Activated T-helper 2 cell treated with anti-CD3 and anti-CD28 coated beads, Interferon-gamma antibody, Interleukin-2, Interleukin-4, amounts not matched to agents 10 μg/mL and 5 μg/mL and 100 μg/mL, durations not matched to agents 14 hours and 24 hours and 36 hours (primary cell): ENCODE measurements at places on chromosomes 16 and 17. TPM values are rescaled to one million over a fixed set of nuclear protein-coding genes. Genes with fewer than 3 reads are reported as not detected.

- peak overlapping the region; percentile 74 for H3K4me3 ChIP-seq
- DNase-seq, result no peak
- peaks cover 13% of the 10 kb centered on the region for H3K4me1 ChIP-seq
Observed at GRCh38 chr16:89219365-89219764, 1.9 kb downstream of the ZNF778 start.

- H3K27me3 ChIP-seq, result peaks cover 25% of the 10 kb centered on the region
- H3K36me3 ChIP-seq, result no peaks in the 10 kb centered on the region
- no peaks in the 10 kb centered on the region for H3K4me1 ChIP-seq
- peak; percentile 24 for DNase-seq
Observed at GRCh38 chr17:74176546-74177001, 26.9 kb upstream of the RPL38 start.

DNA sequence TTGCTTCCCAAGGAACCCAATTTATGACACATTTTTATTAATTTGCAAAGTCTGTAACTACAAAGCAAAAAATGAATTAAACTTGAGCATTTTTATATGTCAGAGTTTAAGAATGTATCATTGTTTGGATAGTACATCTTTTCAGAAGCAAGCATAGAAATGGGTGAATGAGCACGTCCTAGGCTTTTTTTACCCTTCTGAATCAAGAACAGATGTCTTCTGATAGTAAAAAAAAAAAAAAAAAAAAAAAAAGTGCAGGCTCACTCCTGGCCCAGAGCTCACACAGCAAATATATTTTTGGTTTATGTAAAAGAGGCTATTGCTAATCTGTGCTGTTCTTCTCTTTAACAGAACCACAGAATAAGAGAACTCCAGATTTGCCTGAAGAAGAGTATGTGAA, 6.3 kb downstream of the TERF2IP start:
- no peaks in the 10 kb centered on the region for H3K27me3 ChIP-seq
- H3K4me3 ChIP-seq, result no peak overlapping the region
- H3K27ac ChIP-seq, result peak overlapping the region; percentile 11
- peaks cover 34% of the 10 kb centered on the region for H3K4me1 ChIP-seq
- DNase-seq, result no peak

Gene HIC1
- total RNA-seq, result 42.6 and 43.5 TPM in 2 replicates

DNA sequence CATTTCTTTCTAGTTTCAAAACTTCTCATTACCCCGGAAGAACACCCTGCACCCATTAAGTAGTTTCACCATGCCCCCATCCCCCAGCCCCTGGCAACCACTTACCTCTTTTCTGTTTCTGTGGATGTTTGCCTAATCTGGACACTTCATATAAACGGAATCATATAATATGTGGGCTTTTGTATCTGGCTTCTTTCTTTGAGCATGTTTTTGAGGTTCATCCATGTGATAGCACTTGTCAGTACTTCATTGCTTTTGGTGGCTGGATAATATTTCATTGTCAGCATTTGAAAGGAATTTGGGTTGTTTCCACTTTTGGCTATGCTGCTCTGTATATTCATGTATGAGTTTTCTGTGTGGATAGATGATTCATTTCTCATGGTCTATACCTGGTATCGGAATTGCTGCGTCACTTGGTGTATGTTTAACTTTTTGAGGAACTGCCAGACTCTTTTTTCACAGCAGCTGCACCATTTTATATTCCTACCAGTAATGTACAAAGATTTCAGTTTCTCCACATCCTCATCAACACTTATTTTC, 30.0 kb upstream of the SLC5A10 start:
- H3K4me3 ChIP-seq, result peak overlapping the region; percentile 63
- H3K27ac ChIP-seq, result peak overlapping the region; percentile 89
- H3K36me3 ChIP-seq, result peaks cover 46% of the 10 kb centered on the region
- peaks cover 54% of the 10 kb centered on the region for H3K4me1 ChIP-seq

- peaks cover 4% of the 10 kb centered on the region for H3K36me3 ChIP-seq
- H3K27ac ChIP-seq, result no peak overlapping the region
- H3K4me1 ChIP-seq, result no peaks in the 10 kb centered on the region
- H3K4me3 ChIP-seq, result no peak overlapping the region
- H3K27me3 ChIP-seq, result no peaks in the 10 kb centered on the region
Observed at GRCh38 chr16:8718851-8719680, 44.6 kb downstream of the ABAT start.

Gene HBA2
- total RNA-seq, result 0.32 TPM in 1 of 2 replicates, not detected in the other

Gene LRRC36
- total RNA-seq, result 0.60 and 0.89 TPM in 2 replicates

GRCh38 chr17:10612957-10613744, 44.0 kb downstream of the MYH3 start:
- no peaks in the 10 kb centered on the region for H3K4me1 ChIP-seq
- H3K36me3 ChIP-seq, result no peaks in the 10 kb centered on the region
- H3K27me3 ChIP-seq, result no peaks in the 10 kb centered on the region

GRCh38 chr16:78844682-78845081, 745.2 kb downstream of the WWOX start:
- H3K4me3 ChIP-seq, result no peak overlapping the region
- no peak overlapping the region for H3K27ac ChIP-seq
- DNase-seq, result no peak

DNA sequence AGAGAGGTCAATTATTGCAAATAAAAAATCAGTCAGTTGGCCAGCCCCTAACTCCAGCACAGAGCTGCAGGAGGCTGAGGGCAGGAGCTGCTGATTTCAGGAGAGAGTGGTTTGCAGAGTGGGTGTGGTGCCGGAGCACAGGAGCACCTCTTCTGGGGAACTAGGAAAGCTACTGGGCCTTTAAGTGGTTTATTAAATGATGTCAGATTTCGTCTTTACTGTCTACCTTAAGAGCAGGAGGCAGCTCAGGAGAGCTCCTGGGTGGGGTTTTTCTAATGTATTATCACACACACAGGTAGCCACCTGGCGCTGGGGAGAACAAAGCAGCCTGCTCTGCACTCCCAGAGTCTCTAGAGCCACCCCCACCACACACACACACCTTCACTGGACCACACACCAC, 11.5 kb upstream of the HAS3 start:
- peaks cover 4% of the 10 kb centered on the region for H3K27me3 ChIP-seq
- H3K4me3 ChIP-seq, result no peak overlapping the region
- no peaks in the 10 kb centered on the region for H3K36me3 ChIP-seq

DNA sequence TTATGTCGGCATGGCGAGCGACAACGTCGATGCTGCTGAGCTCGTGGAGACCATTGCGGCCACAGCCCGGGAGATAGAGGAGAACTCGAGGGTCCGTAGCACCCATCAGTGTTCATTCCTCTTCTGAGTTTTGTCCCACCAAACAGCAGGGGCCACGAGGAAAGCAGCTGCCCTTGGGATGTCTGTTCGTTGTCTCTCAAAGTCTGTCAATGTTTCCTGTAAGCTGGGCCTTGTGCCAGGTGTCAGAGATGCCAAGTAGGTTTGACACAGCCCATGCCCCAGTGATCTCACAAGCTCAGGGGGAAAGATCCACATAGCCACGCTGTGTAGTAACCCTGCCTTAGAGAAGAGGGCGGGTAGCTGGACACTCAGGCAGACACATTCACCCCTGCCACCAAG, 22.6 kb downstream of the NTAN1 start:
- H3K36me3 ChIP-seq, result peaks cover 66% of the 10 kb centered on the region
- no peak overlapping the region for H3K4me3 ChIP-seq
- no peak overlapping the region for H3K27ac ChIP-seq
- no peak for DNase-seq
- peaks cover 4% of the 10 kb centered on the region for H3K4me1 ChIP-seq

GRCh38 chr17:2789700-2790099, 6.5 kb upstream of the RAP1GAP2 start:
- H3K36me3 ChIP-seq, result no peaks in the 10 kb centered on the region
- no peak for DNase-seq
- peaks cover 40% of the 10 kb centered on the region for H3K4me1 ChIP-seq

DNA sequence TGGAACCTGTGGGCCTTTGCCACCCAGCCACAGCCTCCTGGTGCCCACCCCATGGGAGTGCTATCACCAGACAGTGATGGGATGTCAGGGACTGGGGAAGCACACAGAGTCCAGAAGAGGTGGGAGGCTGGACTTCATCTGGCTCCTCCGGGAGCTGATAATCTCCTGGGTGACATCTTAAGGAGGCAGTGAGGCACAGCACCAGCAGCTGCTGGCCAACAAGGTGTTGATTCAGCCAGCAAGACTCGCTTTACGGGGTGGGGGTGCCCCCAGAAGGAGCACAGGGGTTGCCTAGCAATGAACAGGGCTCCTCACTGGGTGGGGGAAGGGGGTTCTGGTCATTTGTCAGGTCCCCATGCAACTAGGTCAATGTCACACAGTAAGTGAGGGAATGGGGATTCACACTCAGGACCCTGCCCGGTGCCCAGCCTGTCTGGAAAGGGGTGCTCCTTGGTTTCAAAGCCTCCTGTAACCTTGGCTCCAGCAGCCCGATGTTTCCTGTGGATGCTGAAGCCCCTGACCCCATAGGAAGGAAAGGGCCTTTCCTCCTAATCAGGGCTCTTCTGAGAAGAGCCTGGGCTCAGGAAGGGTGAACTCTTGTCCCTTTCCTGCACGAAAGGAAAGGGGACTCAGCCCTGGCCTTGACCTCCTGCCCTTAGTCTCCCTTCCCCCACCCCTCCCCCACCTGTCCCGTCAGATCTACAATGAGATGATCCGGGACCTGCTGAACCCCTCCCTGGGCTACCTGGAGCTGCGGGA, 17.7 kb downstream of the KIF19 start:
- no peaks in the 10 kb centered on the region for H3K4me1 ChIP-seq
- no peak overlapping the region for H3K4me3 ChIP-seq
- peaks cover 6% of the 10 kb centered on the region for H3K27me3 ChIP-seq
- no peaks in the 10 kb centered on the region for H3K36me3 ChIP-seq

DNA sequence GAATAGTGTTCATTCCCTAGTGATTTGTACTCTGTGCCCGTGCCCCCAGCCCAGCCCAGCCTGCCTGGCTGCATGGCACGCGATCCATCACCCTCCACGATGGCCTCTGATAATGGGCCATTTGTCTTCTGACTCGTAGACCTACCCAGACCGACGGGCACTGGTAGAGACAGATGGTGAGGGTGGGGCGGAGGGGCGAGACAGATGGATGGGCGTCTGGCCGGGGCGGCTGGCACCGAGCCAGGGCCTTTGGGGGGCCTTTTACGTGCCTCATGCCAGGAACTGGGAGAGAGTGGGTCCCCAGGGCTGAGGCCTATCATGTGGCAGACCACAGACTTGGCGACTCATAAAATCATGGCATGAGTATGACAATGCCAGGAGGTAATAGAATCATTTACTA, 25.4 kb downstream of the CRHR1 start:
- no peaks in the 10 kb centered on the region for H3K36me3 ChIP-seq
- H3K27ac ChIP-seq, result no peak overlapping the region
- no peak for DNase-seq
- no peak overlapping the region for H3K4me3 ChIP-seq
- H3K27me3 ChIP-seq, result peaks cover under 1% of the 10 kb centered on the region
- H3K4me1 ChIP-seq, result no peaks in the 10 kb centered on the region

- H3K27ac ChIP-seq, result no peak overlapping the region
- no peak for DNase-seq
- H3K36me3 ChIP-seq, result no peaks in the 10 kb centered on the region
- H3K27me3 ChIP-seq, result no peaks in the 10 kb centered on the region
Observed at GRCh38 chr17:38544839-38545209, 60.9 kb downstream of the SRCIN1 start.

Gene RNF43
- 20.5 and 23.9 TPM in 2 replicates for total RNA-seq

DNA sequence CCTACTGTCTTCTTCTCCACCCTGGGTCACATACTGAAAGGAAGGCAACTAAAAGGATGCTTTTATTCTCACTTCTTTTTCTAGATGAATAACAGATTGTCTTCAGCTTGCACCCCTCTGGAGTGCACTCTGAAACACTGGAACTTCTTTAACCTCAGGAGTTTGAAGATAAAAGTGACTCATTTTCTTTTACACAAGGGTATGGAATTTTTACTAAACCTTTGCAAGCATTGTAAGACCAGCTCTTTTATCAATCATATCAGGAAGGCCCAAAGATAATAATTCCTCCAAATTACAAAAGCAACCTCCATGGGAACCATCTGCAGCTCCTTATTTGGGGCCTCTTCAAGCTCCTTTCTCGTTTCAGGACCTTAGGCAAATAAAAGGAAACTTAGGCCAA, 193.5 kb upstream of the KIF2B start:
- H3K4me1 ChIP-seq, result no peaks in the 10 kb centered on the region
- no peaks in the 10 kb centered on the region for H3K36me3 ChIP-seq
- no peak overlapping the region for H3K27ac ChIP-seq
- no peaks in the 10 kb centered on the region for H3K27me3 ChIP-seq
- DNase-seq, result no peak

- H3K27me3 ChIP-seq, result no peaks in the 10 kb centered on the region
- H3K36me3 ChIP-seq, result no peaks in the 10 kb centered on the region
- no peaks in the 10 kb centered on the region for H3K4me1 ChIP-seq
- H3K27ac ChIP-seq, result no peak overlapping the region
Observed at GRCh38 chr16:73966851-73967250, 329.8 kb upstream of the PSMD7 start.

GRCh38 chr16:24005577-24005976, 169.8 kb downstream of the PRKCB start:
- H3K27me3 ChIP-seq, result no peaks in the 10 kb centered on the region
- no peak for DNase-seq
- no peak overlapping the region for H3K4me3 ChIP-seq
- H3K36me3 ChIP-seq, result peaks cover 12% of the 10 kb centered on the region

GRCh38 chr17:19447085-19447583, 36.1 kb downstream of the RNF112 start:
- H3K4me3 ChIP-seq, result no peak overlapping the region
- no peak overlapping the region for H3K27ac ChIP-seq
- H3K4me1 ChIP-seq, result peaks cover 2% of the 10 kb centered on the region
- DNase-seq, result peak; percentile 39
- peaks cover 15% of the 10 kb centered on the region for H3K27me3 ChIP-seq
- H3K36me3 ChIP-seq, result no peaks in the 10 kb centered on the region

Gene KRT23
- total RNA-seq, result not detected in 2 replicates

DNA sequence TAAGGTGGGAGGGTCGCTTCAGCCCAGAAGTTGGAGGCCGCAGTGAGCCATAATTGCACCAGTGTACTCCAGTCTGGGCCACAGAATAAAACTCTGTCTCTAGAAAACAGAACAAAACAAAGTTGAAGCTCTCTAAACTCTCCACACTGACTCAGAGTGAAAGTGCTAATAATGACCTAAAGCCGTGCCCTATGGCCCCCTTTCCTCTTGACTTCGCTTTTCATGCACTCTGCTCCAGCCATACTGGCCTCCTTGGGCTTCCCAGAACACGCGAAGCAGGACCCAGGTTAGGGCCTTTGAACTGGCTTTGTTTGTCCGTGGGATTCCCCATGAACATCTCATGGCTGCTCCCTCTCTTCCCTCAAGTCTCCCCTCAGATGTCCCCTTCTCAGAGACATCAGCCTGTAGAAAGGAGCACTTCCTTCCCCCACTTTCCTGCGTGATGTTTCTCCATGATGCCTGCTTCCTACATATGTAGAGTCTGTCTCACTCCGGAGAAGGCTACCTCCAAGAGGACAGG, 18.6 kb upstream of the SPN start:
- H3K4me3 ChIP-seq, result no peak overlapping the region
- H3K27me3 ChIP-seq, result no peaks in the 10 kb centered on the region
- no peak for DNase-seq
- peaks cover 29% of the 10 kb centered on the region for H3K4me1 ChIP-seq
- no peaks in the 10 kb centered on the region for H3K36me3 ChIP-seq

DNA sequence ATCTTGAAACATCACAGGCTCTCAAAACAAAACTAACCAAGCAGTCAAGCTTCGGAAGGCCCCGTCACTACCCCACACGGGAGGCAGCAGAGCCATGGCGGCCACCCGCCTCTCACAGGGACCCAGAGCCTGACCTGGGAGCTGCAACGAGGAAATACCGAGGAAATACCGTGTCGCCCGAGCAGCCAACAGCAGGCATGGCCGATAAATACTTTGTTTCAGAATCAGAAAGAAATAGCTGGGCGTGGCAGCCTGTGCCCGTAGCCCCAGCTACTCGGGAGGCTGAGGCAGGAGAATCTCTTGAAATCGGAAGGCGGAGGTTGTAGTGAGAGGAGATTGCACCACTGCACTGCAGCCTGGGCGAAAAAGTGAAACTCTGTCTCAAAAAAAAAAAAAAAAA, 6.9 kb downstream of the LMF1 start:
- no peaks in the 10 kb centered on the region for H3K27me3 ChIP-seq
- DNase-seq, result no peak
- H3K4me3 ChIP-seq, result peak overlapping the region; percentile 72
- peak overlapping the region; percentile 89 for H3K27ac ChIP-seq

Gene FGF11
- total RNA-seq, result 4.8 and 6.1 TPM in 2 replicates

Gene TNFSF12
- total RNA-seq, result 31.8 and 36.0 TPM in 2 replicates
